Right forelimb (tissue), 1 donor: ENCODE measurements at places on chromosomes 2 and 18.

GRCh38 chr2:152766928-152767327, 48.5 kb downstream of the ARL6IP6 start:
- no peak for DNase-seq

DNA sequence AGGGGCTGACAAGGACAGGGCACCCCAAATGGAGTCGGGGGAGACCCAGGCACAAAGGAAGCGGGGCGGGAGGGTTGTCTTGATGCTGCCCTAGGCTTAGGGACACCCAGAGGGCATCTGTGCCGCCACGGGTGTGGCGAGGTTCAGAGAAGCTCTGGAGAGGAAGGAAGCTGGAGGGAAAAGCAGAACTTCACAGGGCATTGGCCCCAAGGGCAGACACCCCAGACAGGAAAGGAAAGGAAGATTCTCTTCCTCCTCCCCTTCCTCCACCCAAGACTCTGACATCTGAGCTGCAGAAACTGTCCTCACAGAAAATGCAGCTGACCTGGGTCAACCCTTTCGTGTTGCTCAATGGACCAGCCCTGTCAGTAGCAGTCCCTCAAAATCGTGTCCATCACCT, 25.6 kb downstream of the DNMT3A start:
- DNase-seq, result no peak

GRCh38 chr2:191105082-191105481, 45.7 kb downstream of the STAT4 start:
- no peak for DNase-seq

- no peak for DNase-seq
Measured at GRCh38 chr18:76544511-76545345, 49.7 kb upstream of the ZNF516 start.

DNA sequence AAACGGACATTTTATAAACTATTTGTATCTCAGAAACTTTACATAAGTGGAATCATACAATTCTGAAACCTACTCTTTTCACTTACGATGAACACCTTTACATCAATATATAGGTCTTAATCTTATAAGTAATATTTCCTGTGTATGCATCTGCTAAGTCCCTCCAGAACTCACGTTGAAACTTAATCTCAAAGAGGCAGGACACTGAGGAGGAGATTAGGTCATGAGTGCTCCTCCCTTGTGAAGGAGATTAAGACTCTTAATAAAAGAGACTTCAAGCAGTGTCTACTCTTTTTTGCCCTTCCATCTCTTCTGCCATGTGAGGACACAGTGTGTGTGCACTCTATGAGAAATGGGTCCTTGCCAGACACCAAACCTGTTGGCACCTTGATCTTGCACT, 94.7 kb upstream of the CDKL4 start:
- no peak for DNase-seq

- no peak for DNase-seq
Measured at GRCh38 chr2:162711832-162712540, 126.6 kb downstream of the KCNH7 start.

- no peak for DNase-seq
Measured at GRCh38 chr2:19035238-19035637, 323.2 kb downstream of the OSR1 start.

DNA sequence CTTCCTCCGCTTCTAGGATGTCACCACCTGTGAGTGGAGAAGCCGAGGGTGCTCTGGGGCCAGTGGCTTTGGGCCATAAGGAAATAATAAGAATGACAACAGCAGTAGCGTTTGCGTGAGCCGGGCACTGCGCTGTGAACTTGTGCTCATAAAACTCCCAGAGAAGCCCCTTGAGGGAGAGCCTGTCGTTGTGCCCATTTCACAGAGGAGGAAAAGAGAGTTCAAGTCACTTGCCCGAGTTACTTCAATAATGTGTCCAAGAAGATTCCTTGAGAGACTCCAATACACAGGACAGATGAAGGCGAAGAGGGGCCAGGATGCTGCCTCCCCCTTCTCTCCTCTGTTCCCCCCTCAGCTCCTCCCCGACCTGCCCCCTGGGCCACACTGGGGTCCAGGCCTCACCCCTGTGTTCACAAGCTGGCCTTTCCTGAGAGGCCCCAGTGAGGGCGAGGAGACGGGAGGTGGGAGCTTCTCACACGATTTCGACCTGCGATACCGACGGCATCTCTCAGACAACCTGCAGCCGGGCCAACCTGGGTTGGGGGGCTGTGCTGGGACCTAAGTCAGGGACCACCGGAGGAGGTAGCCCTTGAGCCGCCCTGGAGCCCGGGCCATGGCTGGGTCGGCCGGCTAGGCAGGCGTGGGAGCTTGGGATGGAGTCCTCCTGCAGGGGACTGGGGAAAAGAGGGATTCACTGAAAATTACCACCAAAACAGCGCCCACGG, 53.5 kb upstream of the UBE2F start:
- DNase-seq, result no peak

GRCh38 chr2:215793747-215794595, 219.4 kb downstream of the MREG start:
- DNase-seq, result no peak

GRCh38 chr2:232632904-232633412, 446 bp upstream of the EFHD1 start:
- DNase-seq, result peak; percentile 38

DNA sequence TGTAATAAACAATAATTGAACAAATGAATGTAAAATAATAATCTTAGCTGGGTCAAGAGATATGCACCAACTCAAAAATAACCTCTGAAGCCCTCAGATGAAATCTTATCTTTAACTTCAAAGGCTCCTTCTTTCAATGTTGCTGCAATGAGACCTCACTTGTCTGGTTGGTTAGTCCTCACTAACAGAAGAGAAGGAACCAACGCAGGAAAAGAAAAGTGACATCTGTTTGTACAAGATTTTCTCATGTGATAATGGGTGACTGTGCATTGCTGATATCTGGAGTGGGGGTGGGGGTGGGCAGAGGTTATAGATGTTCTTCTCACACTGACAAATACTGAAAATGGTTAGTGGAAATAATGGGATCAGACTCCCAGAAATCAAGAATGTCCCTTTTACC, 2.6 kb downstream of the SCN7A start:
- no peak for DNase-seq

- DNase-seq, result no peak
Measured at GRCh38 chr2:242035858-242036652, 166.5 kb downstream of the RTP5 start.

DNA sequence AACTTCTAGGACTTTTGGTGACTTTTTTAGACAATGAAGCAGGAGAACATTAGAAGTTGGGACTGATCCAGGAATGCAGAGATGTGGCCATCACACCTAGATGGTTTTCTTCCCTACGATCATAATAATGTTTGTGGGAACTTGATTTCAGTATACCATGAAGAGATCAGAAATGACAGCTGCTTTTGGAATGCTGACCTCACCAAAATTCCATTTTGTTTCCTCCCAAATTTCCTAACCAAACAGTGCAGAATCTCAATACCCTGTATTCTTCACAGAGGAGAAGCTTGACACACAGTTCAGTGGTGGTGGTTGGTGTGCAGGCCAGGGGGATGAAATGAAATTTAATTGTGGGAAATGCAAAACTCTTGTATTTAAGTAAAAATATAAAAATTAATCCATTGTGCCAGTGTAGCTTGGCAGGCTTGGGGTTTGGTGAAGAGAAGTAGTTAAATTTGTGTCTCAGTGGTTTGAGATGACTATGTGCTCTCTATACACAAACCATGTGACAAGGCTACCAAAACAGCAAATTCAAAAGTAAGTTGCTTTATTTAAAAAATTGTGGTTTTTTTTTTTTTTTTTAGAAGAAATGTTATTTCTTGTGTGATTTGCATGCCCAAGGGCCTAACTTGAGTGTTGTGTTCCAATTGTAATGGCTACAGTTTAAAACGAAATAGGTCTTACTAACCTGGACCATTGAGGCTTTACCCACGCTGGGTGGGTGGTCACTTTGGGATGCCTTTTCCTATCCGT, 252.4 kb downstream of the LPIN1 start:
- DNase-seq, result no peak

DNA sequence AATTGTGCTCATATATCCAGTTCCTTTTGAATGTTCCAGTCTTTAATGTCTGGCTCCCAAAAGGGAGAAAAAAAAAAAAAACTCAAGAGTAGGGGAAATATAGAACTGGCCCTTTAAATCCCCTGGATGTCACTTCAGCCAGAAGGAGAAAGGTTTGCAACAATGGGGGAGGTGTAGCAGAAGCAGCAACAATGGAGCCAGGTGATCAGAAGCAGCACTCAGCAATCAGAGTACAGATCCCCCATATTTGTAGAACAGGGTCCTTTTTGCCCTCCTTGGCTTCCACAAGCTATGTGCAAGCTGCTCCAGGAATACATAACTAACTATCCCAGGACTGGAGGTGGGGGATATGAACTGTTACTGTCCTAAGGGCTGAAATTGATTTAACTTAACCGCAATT, 25.8 kb upstream of the ZNF397 start:
- DNase-seq, result no peak

GRCh38 chr2:120612931-120613330, 122.7 kb upstream of the GLI2 start:
- no peak for DNase-seq

GRCh38 chr18:52163478-52163877, 176.5 kb upstream of the DCC start:
- DNase-seq, result no peak

DNA sequence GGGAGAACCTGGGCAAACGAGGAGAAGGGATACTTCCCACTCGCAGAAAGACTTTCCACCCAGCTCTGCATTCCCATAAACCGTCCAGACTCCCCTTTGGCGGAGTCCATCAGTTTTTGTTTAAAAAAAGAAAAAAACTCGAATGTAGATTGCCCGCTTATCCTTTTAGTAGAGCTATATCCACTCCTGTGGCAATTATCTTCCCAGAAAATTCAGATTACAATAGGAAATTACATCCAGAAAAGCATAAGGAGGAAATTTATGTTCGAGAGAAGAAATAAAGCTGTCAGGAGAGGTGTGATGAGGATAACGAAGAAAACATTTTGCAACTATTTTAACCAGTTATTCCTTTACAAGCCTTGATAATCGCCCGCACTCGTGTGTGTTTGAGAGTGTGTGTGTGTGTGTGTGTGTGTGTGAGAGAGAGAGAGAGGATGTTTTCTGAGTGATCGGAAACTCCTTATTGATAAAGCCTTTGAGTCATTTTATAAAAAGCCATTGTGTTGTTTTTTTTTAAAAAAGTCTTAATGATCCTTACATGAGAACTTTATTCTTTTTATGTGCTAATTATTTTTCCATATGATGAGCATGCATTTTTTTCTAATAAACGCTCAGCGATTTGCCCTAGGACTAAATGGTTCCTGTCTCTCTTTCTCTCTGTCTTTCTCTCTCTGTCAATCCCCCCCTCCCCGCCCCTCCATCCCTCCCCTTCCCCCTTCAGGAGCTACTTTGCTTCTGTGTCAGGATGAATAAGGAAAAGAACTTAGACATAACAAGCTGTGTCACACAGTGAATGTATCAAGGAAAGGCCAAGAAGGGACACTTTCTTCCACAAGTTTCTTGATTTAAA, 1.1 kb upstream of the PPP3R1 start:
- DNase-seq, result no peak
